Mesenteric fat pad (tissue), 1 donor: ENCODE measurements at places on chromosomes 4 and X. TPM values are rescaled to one million over a fixed set of nuclear protein-coding genes. Genes with fewer than 3 reads are reported as not detected.

IL15 gene
- 5.1 TPM for total RNA-seq

FRMPD3 gene
- total RNA-seq = 0.13 TPM

NSDHL gene
- total RNA-seq = 35.4 TPM

PAGE2 gene
- total RNA-seq = not detected

ALG13 gene
- 43.7 TPM for total RNA-seq

SULT1B1 gene
- 5.4 TPM for total RNA-seq

MAP7D2 gene
- total RNA-seq = 0.29 TPM

BANK1 gene
- total RNA-seq = 11.6 TPM

HSFX1 gene
- total RNA-seq = 0.64 TPM

SPANXA2 gene
- total RNA-seq = not detected

SPANXN3 gene
- total RNA-seq = not detected

F8A1 gene
- 32.8 TPM for total RNA-seq

SH3RF1 gene
- total RNA-seq = 30.3 TPM

PLS3 gene
- total RNA-seq = 69.7 TPM

ADRA2C gene
- total RNA-seq = 8.6 TPM

NLRP2B gene
- not detected for total RNA-seq

INTU gene
- 4.6 TPM for total RNA-seq

RIBC1 gene
- 0.22 TPM for total RNA-seq

GAGE12H gene
- total RNA-seq = not detected

PRDM5 gene
- total RNA-seq = 9.6 TPM

SRPK3 gene
- 0.74 TPM for total RNA-seq
